ENCODE measurements at places on chromosomes 3 and 15.

DNA sequence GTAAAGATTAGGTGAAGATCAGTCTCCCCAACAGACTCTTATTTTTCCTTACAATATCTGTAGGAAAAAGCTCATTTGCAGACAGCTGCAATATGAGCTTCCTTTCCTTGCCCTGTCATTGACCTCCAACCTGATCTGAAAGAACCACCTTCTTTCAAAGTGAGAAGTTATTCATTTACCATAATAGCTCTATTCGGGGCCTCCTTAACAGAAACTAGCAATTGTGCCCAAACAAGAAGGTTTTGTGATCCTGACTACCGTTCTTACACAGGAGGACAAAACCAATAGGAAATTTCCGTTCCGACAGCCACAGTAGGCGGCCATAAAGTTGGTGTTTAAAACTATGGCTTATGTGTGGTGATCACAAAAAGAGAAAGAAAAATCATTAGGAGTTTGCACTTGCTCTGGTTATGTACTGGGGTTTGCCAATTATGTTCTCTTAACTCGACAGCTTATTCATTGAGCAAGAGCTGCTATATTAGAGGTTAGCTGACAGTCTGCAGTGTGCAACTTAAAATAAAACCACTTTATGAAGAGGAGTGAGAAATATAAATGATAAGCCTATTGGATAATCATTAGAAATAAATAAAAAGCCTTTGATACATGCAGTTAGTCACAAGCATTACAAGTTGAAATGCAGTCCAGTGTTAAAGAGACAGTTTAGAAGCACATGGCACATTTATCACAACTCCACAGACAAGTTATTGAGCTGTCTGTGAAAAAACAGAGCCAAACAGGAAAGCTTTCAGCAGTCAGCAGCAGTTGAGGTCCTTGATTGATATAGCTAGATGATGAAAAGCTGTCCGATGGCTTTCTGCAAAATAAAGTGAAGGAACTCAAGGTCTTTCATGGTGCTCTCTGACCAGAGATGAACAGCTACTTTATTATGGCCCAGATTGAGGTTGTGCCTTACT is 199.8 kb downstream of the WDR72 start:
- no peak for DNase-seq

DNA sequence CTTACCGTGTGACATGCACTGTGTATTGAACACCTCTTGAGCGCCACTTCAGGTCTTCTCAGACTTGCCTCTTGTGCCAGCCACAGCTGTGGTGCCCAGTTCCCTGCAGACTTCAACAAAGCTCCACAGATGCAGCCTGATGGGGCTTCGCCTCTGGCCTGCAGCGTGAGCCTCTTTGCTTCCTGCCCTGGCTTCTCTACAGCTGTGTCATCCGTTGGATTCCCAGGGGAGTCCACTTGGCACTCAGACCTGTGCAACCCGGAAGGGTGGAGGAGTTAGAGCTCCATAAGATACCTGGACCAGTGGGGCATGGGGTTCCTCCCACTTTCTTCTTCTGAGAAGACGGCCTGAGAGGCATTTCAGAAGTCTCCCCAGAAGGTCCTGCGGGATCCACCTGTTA is 57.7 kb upstream of the BNIP2 start:
- no peak for DNase-seq

DNA sequence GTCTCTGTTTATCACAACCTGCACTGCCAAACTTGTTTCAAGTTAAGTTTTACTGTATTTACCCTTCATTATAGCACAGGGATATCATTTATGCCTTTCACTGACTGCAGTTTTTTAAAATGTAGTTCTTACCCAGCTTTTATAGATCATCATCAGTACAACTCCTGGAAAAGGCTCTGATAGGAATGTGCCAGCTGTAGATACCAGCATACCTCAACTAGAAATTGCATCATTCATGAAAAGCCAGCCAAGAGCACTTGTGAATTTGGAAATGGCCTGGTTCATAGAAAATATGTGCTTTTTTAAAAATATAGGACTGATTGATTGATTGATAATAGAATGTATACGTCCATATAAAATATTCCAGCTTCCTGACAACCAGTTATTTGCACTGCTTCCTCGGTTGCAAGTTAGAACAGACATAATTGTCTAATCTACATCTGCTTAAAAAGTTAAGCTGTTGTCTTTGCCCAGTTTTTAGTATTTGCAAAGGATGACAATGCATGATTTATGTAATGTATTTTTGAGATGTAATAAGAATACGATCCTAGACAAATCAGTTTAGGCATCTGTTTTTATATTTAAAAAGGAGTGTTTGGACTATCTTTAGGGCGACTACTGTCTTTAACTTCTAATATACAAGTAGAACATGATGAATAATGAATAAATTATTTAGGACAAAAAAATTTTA is 58.5 kb downstream of the DCUN1D1 start:
- DNase-seq = no peak

- DNase-seq = no peak
Observed at GRCh38 chr3:52393959-52394670, 50.8 kb downstream of the SEMA3G start.

- no peak for DNase-seq
Observed at GRCh38 chr3:48219543-48219942, 3.8 kb upstream of the CAMP start.

DNA sequence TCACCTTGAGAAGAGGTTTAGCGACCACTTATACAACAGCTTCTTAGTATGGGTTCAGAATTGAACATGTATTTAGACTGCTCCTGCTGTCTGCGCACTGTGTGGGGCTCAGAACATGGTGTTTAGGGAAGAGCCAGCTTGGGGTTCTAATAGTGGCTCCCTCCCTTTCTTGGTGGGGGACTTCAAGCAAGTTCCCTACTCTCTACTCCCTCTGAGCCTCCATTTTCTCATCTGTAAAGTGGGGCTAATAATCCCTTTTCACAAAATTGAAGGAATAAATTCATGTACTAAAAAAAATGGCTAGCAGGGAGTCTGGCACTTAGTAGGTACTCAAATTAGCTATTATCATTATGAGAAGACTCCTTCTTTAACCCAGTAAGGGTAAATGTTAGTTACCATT is 97.5 kb upstream of the SPATA12 start:
- no peak for DNase-seq

DNA sequence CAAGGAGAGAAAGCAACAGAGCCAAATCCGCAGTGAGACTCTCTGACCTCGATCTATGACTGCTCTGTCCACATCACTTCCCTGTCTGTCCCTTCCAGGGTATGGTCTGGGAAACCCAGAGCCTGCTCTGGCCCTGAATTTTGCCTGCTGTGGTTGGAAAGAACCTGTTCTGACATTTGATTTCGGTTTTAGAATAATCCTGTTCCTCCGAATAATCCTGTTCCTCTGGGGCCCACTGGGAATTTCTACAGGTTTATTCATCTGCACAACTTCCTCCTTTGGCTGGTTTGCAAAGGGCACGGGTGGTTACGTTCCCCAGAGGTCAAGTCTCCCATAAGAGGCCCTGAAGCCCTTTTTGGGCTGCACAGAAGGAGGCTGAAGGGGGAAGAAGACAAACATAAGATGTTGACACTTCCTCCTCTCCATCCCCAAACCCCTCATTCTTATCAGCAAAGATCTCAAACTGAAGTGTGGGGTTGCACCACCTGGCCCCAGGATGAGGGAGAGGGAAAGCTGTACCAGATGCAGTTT is 10.6 kb downstream of the LAMP3 start:
- DNase-seq = no peak

GRCh38 chr3:53749448-53749847 is 96.8 kb downstream of the CHDH start:
- no peak for DNase-seq

DNA sequence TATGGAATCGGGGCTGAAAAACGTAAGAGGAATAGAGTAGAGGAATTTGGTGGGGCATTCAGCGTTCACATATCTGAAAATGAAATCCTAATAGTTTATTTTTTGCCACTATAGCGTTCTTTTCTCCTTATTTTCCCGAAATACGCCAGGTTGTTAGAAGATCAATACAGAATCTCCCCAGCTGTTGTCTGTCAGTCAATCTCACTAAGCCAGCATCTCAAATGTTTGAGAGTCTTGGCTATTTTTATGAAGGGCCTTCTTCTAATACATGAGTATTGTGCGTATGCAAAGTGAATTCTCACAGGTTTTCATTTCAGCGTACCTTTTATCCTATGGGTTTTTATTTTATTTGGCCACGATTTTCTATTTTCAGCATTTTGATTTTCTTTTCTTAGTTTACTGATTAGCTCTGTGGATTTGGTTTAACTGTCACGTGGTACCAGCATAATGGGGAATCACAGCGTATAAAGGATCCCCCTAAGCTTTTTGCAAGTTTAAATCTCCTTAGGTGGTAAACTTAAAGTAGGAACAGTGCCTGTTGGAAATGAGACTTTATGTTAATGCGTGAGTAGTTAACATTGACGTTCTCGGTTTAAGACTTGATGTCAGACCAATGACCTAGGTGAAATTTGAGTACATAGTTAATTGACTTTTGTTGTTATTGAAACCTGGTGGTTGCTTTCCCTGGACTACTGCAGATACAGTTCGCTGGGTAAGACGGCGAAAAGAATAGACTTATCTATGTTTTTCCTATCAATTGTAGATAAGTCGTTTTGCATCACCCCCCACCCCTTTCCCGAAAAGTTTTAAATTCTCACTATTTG is 1.3 kb downstream of the FXR1 start:
- no peak for DNase-seq

- DNase-seq = no peak
Observed at GRCh38 chr15:35443376-35443775, 102.6 kb downstream of the DPH6 start.

- DNase-seq = no peak
Observed at GRCh38 chr15:29305556-29305955, 35.9 kb upstream of the NSMCE3 start.

GRCh38 chr15:68599560-68600071 is 20.8 kb downstream of the CORO2B start:
- DNase-seq = no peak

- no peak for DNase-seq
Observed at GRCh38 chr3:174337227-174337626, 521.9 kb upstream of the NAALADL2 start.

DNA sequence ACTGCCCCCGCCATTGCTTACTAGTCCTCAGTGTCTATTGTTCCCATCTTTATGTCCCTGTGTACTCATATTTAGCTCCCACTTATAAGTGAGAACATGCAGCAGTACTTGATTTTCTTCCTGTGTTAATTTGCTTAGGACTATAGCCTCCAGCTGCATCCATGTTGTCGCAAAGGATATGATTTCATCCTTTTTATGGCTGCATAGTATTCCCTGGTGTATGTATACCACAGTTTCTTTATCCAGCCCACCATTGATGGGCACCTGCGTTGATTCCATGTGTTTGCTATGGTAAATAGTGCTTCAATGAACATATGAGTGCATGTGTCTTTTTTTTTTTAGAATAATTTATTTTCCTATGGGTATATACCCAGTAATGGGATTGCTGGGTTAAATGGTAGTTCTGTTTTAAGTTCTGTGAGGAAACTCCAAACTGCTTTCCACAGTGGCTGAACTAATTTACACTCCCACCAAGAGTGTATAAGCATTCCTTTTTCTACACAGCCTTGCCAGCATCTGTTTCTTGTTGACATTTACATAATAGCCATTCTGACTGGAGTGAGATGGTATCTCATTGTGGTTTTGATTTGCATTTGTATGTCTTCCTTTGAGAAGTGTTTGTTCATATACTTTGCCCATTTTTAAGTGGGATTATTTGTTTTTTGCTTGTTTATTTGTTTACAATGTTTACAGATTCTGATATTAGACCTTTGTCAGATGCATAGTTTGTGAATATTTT is 53.7 kb downstream of the GALK2 start:
- no peak for DNase-seq

DNA sequence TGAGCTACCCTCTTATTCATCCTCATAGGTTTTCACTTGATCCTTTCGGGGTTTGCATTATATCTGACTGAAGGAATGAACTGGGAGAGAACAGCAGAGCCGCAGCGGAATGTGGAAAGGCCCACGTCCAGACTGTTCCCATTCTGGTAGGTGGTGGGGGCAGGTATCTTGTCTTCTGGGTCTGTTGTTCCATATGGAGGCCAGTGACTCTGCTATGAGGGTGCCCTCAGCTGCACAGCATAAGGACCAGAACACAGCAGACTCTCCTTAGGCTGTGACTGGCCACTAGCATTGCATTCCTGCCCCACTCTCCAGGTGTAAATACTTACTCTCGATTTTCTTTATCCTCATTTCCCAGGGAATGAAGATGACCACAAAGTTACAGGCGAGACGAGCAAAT is 12.1 kb downstream of the TMC3 start:
- DNase-seq = no peak

- no peak for DNase-seq
Observed at GRCh38 chr3:37862219-37862902, 681 bp downstream of the CTDSPL start.

GRCh38 chr3:159624616-159625015 is 364.0 kb upstream of the IL12A start:
- DNase-seq = no peak

DNA sequence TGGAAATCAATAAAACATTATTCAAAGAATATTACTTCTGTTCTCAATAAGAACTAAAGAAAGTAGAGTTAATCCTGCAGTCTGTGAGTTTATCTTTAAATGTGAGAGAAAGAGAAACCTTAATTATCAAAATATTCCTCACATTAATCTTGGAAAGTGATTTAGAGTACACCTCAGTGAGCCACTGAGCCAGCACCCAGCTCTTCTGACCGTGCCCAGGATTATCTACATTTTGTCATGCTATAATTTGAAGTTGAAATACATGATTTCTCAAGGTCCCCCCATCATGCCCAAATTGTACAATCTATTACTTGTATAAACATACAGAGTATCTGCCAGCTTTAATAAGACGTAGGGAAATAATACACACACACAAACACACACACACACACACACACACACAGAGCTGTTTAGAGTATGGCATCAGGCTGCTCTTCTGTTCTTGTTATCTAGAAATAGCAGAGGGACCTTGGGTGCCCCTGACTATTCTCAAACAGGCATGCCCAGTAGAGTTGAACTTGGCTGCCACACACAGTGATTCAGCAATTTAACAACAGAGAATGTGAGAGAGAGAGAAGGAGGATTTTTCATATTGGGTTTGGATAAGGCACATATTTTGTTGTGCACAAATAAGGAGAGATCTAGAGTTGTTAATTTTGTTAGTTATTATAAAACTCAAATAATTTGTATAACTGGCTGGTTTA is 74.4 kb downstream of the P2RY1 start:
- DNase-seq = no peak

- DNase-seq = no peak
Observed at GRCh38 chr3:17772556-17772955, 30.1 kb upstream of the TBC1D5 start.

GRCh38 chr15:96849271-96849900 is 518.9 kb downstream of the NR2F2 start:
- DNase-seq = no peak

GRCh38 chr15:80456517-80457492 is 52.6 kb downstream of the ARNT2 start:
- DNase-seq = no peak
